Inflammatory macrophage treated with lipopolysaccharide for 4 hours (primary cell): ENCODE measurements at places on chromosomes 13 and 19.

DNA sequence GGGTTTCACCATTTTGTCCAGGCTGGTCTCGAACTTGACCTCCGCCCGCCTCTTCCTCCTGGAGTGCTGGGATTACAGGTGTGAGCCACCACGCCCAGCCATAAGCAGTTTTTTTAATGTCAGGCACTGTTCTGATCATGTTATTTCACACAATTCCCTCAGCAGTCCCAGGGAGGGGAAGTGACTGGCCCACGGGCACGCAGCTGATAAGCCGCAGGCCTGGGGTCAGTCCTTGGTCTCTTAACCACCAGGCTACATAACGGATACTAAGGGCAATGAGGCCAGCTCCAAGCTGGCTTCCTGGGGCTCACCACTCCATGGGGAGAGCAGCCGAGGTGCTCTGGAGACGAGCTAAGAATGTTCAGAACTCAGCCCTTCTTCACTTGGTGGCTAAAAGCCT, 13.5 kb downstream of the BRSK1 start:
- no peak for DNase-seq

DNA sequence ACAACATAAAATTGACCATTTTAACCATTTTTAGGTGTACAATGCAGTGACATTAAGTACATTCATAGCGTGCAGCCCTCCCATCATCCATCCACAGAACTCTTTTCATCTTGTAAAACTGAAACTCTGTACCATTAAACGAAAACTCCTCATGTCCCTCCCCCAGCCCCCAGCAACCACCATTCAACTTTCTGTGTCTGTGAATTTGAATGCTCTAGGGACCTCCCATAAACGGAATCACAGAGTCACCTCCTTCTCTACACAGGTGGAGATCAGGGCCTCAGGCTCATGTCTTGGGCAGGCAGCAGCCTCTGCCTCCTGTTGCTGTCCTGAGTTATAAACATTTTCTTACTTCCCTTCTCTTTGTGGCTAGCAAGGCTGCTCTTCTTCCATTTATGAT, 7.3 kb upstream of the CCNE1 start:
- no peak for DNase-seq

DNA sequence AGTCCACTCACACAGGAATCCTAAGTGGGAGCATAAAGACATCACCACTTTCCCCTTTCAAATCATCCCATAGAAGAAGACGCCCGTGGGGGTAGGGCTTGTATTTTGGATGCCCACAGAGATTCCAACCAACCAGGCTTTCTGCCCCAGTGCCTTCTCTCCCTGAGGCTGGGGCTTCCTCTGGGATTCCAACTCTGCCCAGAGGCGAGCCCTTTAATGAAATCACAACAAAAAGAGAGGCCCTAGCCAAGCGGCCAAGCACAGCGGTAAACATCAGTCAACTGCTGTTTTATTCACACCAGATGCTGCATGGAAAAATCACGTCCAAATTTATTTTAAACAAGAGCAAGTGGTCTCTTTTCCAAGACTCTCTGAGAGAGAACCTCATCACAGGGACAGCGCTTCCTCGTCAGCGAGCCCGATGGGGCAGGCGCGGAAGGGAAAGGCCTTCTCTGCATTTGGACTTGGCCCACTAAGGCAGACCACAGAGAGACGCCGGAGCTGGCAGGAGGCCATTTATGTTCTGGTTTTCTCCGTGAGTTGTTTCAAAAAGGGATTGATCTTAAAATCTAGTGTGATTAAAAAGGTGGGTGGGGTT, 31.5 kb downstream of the ADPRHL1 start:
- DNase-seq = no peak

GRCh38 chr19:4852484-4852883, 15.0 kb downstream of the PLIN3 start:
- DNase-seq = no peak

GRCh38 chr13:101618440-101619187, 166.1 kb downstream of the ITGBL1 start:
- DNase-seq = no peak

- no peak for DNase-seq
These were observed 1343.9 kb upstream of the PCDH9 start for GRCh38 chr13:68574053-68574452.

DNA sequence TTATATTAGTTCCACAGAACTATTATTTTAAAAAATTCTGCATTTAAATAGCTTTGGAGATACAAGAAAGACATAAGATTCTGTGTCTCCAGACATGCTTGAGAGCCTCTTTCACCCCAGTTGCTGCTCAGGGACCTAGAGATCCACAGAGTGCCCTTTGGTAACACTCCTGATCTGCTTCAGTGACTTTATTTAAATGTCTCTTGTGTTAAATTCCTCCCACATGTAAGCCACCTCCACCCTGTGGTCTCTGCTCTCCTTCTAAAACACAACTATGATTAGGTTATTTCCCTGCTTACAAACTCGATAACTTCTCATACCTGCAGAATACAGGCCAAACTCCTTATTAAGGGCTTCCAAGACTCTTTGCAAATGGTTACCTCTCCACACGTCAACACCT, 141.0 kb downstream of the RFC3 start:
- no peak for DNase-seq

DNA sequence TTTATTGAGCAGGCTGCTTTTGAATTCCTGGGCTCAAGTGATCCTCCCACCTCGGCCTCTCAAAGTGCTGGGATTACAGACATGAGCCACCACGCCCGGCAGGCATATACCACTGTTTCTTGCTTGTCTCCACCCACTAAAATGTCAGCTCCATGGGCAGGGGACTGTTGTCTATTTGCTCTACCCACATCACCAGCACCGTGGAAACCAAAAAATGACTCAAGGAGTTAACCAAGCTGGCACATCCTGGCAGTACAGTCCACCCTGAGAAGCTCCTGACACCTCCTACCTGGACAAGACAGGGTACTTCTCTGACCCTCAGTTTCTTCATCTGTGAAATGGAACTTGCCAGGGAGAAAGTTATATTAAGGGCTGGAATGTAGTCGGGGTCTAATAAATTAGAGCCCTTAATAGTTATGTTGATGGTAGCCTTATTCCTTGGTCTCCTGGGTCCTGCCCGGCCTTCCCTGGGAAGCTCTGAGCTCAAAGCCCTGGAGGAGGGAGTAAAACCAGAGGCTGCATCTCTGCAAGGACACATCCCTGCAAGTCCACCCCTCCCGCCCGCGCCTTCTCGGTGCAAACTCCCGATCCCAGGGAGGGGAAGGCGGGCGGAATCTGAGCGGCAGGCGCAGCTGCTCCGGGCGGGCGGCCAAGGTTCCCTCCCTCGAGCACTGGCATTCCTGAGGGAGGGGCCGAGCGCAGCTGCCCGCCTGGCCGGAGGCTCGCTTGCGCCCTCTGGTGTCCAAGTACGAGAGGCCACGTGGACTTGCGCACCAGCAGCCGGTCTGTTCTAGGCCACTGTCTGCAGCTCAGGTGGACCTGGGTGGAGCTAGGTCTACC, 14.1 kb downstream of the RDH8 start:
- peak; percentile 79 for DNase-seq
